SIG-M5 (cell line): ENCODE measurements at places on chromosomes 6 and 20.

DNA sequence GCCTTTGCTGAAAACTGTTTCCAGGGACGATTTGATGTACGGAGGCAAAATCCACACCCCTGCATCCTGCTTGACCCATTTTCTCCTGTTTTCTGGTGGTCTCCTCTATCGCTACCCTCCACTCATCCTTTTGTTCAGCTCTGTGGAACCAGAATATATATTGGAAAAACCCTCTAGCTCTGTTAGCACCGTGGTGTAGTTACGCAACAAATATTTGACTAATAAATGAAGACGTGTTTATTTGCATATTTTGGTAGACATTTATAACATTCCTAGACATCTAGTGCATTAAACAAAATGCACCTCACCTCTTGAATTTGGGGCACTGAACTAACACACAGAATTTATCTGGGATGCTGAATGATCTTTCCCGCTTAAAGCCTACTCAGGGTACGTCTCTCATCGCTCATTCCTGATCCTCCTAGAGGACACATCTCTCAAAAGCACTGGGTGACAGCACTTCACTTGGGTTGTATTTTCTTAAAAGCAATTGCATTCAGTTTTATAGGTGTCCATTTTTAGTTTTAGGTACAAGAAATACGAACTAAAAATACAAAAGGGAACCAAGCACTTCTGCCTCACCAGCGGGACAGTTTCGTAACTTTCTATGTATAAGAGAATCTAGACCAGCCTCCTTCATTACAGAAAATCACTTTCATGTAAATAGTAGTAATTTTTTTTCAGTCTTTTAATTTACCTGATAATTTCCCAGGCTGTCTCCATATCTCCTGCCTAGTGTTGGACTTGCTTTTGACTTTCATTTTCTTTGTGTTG lies 59.2 kb downstream of the SNRNP48 start:
- DNase-seq, result no peak

GRCh38 chr6:37919417-37920157 lies 100.1 kb downstream of the ZFAND3 start:
- no peak for DNase-seq

- DNase-seq, result no peak
These were observed 20.9 kb downstream of the DLL1 start for GRCh38 chr6:170269846-170270541.

DNA sequence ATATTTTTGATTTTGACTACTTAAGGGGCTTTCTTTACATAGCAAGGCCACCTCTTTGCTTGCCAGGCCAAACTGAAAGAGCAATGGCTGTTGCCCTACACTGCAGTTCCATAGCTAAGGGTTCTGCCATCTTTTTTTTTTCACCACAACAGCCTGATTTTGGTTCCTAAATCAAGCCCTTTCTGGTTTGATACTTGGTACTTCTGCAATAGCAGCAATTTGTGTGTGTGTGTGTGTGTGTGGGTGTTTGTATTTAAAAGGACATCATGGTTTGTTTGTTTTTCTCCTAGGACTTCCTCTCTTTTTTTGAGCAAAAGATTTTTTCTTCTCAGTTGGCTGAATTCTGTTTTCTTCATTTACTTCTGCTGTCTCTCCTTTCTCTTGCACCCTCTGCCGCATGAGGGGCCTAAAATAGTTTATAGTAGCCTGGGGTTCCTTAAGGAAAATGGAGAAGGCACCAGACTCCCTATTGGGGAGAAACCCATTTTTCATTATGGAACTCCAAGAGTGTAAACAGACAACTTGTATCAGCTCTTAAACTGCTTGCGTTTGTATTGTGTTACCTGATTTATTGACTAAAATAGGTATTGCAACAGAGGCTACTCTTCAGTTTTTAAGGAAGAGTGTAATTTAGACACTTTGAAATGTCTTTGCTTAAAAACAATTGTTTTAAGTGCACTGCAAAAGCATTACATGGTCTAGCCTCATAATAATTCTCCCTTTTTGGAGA lies 12.2 kb upstream of the GCLC start:
- DNase-seq, result no peak

GRCh38 chr6:55276745-55277530 lies 50.3 kb upstream of the GFRAL start:
- DNase-seq, result no peak

DNA sequence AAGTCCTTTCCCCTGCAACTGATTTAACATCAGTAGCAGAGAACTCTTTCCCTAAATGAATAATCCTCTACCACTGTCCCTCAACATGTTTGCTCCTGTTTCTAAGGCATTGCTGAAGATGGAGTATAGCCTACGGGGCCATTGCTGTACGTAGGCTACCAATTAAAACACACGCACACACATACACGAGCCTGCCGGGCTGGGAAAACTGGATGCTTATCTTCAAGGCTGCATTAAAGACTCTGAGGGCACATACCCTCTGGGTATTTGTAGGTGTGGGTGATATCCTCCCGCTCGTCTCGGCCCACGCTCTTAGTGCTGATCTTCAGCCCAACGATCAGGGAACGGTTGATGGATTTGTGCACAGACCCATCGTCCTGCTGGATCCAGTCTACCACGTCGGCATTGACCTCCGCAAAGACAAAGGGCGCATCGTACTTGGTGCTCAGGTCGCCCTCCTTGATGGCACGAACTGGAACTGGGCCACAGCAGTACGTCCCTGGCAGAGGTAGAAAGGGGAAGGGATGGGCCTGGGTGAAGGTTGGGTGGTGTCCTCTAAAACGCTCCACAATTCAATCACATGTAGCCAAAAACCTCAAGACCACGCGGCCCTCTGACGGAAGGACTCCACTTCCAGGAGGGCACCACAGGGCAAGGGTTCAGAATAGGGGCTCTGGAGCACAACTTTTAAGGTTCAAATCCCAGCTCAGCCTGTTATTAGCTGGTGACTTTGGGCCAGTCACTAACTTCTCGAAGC lies 25.7 kb downstream of the TGM2 start:
- no peak for DNase-seq

DNA sequence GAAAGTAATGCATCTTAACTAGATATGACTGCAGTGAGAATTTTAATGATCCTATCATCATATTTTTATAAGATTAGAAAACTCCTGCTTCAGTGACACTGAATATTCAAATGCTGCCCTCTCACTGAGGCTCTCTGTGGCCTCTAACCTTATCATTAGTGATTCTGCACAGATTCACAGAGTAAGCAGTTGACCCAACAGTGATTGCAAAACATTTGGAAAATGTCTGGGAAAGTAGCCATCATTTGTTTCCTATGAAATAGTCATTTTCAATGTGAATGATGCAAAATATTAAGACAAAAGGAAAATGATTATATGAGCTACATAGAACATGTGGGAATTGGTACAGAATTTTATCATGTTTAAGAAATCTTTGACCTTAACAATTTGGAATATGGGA lies 210.3 kb downstream of the TBX18 start:
- DNase-seq, result no peak

- no peak for DNase-seq
These were observed 21.2 kb upstream of the ADIG start for GRCh38 chr20:38559764-38560163.

DNA sequence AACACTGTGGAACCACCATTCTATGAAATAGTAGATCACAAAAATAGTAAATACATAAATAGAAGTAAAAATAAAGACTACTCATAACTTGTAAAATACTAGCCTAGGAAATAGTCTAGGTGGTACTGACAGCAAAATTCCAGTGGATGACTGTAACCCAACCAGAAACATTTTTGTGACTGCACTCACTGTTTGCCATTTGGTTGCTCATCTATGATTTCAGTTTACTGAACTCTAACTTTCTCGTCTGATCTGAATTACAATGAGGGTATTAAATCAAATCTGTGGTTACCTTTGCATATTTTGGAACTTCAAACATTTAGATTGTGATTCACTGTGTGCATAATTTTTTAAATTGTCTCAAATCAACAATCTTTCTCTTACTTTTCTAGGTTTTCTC lies 151.1 kb downstream of the KHDC1L start:
- no peak for DNase-seq

- no peak for DNase-seq
These were observed 3.1 kb downstream of the PLAGL2 start for GRCh38 chr20:32204205-32205109.

- no peak for DNase-seq
These were observed 93.6 kb downstream of the FHL5 start for GRCh38 chr6:96656567-96656966.

GRCh38 chr6:105785066-105785811 lies 300.9 kb upstream of the PRDM1 start:
- DNase-seq, result no peak

- no peak for DNase-seq
These were observed 370.2 kb downstream of the UTRN start for GRCh38 chr6:144655376-144655775.

- DNase-seq, result no peak
These were observed 20.1 kb upstream of the FAM83C start for GRCh38 chr20:35312318-35312717.

- no peak for DNase-seq
These were observed 27.9 kb downstream of the RIN2 start for GRCh38 chr20:19785983-19786285.

DNA sequence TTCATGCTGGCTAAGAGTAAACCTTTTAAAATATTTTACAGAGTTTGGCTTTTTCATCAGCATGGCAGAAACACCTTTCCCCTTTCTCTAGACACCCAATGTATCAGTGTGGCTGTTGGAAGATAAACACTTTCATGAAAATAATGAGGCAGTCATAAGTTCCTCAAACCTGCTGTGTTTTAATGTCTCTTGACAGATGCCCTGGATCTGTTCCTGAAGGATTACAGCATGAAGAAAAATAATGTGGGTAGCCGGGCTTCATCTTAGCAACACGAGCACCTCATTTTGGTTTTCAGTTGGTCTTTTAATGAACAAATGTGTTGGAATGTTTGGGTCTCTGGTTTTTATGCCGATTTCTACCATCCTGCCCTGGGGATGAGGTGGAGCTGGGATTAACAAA lies 45.5 kb upstream of the UNC93A start:
- DNase-seq, result no peak

GRCh38 chr20:4897600-4897999 lies 103.7 kb downstream of the SLC23A2 start:
- no peak for DNase-seq

GRCh38 chr20:3434232-3434631 lies 26.8 kb upstream of the DNAAF9 start:
- no peak for DNase-seq

GRCh38 chr6:93786474-93787330 lies 367.3 kb upstream of the EPHA7 start:
- no peak for DNase-seq

DNA sequence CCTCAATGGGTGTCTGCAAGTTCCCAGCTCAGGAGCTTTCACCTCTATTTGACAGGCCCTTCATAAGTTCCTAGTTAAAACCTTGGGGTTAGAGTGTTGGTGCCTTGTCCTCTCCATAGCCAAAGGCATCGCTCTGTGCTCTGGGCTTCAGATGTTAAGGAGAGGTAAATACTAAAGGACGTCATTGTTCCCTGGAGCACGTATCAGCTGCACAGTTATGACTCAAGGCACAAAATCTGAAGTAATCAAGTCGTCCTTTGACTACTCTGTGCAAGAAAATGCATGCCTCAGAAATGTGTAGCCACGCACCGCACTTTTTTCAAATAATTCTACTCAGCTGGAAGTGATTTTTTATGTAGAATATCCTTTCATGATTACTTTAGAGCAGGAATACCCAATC lies 240.8 kb upstream of the QKI start:
- DNase-seq, result no peak

DNA sequence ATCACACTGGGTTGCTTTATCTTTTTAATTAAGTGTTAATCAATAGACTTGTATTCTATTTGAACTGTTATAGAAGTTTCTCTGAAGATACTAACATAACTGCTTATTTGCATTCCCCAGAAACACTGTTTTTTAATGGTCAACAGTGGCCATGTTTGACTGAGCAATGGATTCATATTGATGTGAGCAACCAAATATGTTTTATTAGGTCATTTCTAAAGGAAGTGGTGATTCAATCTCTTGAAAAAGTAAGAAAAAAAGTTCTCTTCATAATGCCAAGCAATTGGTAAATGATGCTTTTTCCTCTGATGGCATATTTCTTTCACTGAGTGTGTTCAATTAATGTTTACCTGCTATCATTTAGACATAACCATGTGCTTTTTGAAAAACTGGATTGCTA lies 593.0 kb upstream of the CITED2 start:
- DNase-seq, result no peak

GRCh38 chr6:109480993-109481480 lies 2.0 kb downstream of the ZBTB24 start:
- no peak for DNase-seq

- no peak for DNase-seq
These were observed 94.7 kb upstream of the CCN2 start for GRCh38 chr6:132045877-132046276.

GRCh38 chr20:18750735-18751134 lies 62.8 kb upstream of the SCP2D1 start:
- DNase-seq, result no peak

DNA sequence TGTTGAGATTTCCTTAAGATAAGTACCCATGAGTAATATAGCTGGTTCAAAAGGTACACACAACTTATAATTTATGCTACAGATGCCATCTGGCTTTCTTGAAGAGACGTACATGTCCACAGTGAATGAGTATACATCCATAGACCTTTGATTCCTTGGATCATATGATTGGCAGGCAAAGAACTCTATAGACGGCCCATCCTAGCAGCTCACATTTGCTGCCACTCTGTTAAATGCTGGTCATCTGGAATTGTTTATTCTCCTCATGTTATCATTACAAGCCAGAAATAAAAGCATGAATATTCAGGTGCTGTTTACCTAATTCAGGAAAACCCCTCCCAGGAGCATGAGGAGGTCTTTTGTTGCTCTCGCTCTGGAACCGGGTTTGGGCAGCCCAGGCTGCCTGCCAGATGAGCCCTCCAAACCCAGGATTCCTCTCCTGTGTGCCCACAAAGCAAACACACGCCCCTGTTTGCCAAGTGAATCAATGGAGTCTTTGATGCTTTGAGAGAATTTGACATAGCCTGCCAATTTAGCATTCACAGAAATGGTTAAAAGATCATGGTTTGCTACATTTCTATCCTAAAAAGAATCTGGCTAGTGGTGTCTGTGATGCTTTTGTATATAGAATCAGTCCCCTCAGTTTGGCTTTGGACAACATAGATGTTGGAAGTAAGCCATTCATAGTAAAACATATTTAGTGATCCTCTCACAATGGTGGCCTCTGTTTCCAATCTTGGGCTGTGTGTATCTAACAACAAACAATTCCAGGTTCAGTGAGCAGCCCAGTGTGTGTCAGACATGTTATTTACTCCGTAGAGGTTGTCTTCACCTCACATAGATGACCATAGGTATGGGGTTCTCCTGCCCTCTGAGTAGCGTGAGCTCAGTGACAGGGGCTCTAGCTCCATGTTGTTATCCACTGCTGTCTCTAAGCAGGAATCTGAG lies 17.5 kb upstream of the PLCG1 start:
- no peak for DNase-seq

DNA sequence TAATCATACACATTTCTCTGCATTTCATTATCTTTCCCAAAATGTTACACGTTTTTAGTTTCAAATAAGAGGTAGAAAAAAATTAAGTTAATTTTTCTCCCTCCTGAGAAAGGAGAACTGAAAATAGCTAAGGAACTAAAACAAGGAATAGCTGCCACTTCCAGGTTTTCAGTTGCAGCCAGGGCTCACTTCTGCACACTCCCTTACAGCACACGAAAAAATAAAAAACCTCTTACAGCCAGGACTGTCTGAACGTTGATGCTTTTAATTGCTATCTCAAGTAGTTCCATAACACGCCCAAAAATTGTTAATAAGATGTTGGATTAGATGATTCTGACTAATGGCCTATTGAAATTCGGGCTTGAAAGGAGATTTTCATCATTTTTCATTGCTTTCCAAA lies 153.7 kb upstream of the THBS2 start:
- no peak for DNase-seq

- no peak for DNase-seq
These were observed 26.5 kb upstream of the SMOC2 start for GRCh38 chr6:168414336-168415097.
